Activated CD4-positive, alpha-beta T cell treated with anti-CD3 and anti-CD28 coated beads, Interleukin-2, amount 50 U/mL, for 4 hours (primary cell): ENCODE measurements at places on chromosomes 13 and 19.

DNA sequence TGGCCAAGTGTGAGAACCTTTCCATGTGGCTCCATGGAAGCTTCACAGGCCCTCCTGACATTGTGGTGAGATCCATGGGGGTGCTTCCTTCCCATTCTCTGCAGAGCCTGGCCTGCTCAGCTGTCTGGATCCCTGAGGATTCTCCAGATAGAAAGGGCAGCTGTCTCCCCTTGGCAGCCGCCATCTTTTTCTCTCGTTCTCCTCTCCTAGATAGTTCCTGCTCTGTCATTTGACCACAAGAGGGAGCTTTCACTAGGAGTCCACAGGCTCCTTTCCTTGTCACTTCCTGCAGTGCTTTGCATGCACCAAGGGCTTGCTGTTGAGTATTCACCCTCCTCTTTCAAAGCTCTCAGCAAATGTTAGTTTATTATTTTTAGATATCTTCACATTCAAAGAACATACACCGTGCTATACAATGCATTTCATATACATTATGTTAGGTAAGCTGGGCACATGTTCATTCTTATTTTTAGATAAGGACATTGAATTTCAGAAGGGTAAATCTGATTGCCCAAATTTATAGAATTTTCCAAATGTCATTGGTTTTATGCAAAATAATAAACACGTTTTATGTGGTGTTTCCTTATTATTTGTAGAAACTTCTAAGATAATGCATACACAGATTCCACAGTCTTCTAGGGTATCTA, 133.2 kb downstream of the FRY start:
- DNase-seq: no peak

- no peak for DNase-seq
These were observed 57.6 kb downstream of the RCBTB2 start for GRCh38 chr13:48475230-48475629.

DNA sequence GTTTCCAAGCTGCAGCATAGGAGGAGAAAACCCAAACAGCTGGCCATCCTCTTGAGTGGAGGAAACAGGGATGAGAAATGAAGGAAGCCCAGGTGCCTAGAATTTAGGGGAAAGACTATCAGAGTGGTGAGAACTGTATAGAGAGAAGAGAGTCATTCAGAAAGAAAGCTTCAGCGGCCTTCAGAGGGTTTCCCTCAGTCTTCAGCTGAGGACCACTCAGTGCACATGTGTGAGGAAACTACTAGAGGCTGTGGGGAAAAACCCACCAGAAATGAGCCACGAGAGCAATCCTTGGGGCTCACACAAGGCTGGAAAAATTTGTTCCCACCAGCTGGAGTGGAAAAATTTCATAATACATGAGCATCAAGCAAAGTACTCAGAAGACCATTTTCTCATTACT, 35.2 kb upstream of the CPB2 start:
- no peak for DNase-seq

DNA sequence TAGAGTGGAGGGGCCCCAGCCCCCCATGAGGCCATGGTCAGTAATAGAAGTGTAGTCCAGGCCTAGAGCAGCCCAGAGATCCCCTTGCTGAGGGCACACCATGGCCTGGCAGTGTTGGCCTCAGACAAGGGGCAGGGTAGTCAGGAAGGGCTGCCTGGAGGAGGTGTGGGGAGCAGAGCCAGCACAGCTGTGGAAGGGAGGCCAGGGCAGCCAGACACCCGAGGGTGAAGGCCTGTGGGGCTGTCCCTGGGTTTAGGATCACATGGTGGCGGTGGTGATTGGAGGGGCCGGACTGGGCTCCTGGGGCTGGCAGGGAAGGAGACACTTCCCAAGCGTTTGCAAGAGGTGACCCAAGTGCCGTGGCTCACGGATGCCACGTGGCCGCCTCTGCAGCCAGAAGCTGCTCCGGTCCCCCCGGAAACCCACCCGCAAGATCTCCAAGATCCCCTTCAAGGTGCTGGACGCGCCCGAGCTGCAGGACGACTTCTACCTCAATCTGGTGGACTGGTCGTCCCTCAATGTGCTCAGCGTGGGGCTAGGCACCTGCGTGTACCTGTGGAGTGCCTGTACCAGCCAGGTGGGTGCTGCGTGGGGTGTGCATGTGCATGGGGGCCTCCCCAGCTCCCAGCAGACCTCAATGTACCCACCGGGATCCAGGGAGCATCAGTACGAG, 11.6 kb upstream of the TEKTIP1 start:
- DNase-seq: no peak

DNA sequence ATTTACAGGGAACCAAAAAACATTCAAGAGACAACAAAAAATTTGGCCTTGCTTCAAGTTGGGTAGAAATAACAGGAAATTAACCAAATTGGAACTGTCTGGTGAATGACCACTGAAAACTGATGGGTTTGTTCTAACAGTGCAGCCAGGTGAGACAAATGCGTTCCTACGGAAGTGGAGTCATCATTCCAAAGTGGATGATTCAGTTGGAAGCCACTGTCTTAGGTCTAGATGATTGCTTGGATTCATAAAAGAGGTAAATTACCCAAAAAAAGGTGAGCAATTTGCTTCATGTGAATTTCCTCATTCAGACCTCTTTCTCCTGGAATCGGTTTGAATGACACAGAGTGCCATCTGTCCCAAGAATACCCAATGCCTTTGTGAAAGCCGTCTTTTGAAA, 87.1 kb upstream of the IPO5 start:
- DNase-seq: no peak

DNA sequence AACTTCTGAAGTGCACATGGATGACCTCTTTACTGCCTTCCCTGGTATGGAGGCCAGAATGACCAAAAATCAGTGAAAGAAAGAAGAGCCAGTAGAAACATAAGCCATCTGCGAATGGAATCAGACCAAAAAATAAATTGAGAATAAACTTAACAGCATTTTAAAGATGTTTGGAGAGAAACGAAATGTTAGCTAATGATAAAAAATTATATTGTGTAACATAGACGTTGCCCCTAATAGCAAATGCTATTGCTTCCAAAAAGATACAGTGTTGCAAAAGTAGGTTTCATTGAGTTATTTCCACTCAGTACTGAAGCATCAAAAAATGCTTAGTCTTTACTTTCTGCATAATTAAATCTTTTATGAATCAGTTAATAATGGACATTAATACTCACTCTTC, 371.7 kb downstream of the LIG4 start:
- no peak for DNase-seq

DNA sequence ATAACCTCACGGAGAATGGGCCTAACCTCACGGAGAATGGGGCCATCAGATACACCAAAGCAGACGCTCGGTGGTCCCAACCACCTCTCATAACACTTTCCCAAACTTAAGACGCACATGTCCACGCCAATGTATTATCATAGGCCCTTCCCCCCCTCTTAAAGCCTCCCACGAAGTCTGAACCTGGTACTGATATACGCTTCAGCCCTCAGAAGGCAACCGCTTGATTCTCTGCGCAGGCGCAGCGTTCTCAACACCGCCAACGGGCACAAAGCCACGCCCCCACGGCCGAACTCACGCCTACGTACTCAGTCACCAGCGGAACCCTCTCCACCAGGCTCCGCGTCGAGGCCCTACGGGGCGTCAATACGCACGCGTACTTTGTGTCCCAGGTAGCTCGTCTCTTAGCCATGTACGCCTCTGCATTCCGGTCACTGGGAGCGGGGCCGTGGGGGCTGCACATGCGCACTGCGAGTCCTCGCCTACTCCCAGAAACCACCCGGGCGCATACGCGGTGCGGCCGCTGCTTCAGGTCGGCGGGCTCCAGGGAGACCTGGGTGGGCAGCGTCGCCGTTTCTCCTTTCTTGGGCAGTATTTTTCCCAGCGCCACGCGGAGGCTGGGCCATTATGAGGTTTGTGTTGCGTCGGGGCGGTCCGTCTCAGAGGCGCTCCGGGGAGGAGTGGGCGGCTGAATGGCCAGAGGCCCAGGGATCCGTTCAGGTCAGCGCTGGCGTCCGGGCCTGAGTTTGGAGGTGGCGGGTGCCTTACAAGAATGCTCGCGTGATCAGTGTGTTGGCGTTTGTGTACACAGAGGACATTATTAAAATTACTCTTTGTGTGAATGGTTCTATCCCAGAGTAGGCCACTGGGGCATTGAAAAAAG, 25.3 kb downstream of the ZNF582 start:
- DNase-seq: peak; percentile 65

- peak; percentile 52 for DNase-seq
These were observed 8.4 kb downstream of the F2RL3 start for GRCh38 chr19:16897029-16897855.

GRCh38 chr13:55073000-55073399, 2044.4 kb downstream of the OLFM4 start:
- no peak for DNase-seq

- no peak for DNase-seq
These were observed 61.1 kb downstream of the ZNF431 start for GRCh38 chr19:21202865-21203494.

DNA sequence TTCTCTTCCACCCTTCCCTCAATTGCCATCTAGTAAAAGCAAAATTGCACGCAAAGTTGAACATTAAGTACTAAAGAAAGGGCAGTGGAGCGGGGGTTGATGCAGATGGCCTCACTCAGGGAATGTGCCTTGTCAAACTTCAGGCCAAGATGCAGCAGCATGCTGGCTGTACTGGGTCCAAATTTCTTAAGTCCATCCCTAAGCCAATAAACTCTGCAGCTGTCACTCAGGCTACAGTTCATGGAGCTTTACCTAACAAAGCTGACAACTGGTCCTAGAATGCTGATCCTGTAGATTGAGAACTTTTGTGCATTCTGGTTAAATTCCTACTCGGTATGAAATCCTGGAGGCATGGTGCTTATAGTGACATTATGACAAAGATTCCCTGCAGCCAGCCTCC, 88.4 kb downstream of the FOXO1 start:
- no peak for DNase-seq

GRCh38 chr13:75226092-75226491, 255.9 kb downstream of the TBC1D4 start:
- no peak for DNase-seq

- no peak for DNase-seq
These were observed 103.1 kb downstream of the TNFRSF19 start for GRCh38 chr13:23673354-23673753.

DNA sequence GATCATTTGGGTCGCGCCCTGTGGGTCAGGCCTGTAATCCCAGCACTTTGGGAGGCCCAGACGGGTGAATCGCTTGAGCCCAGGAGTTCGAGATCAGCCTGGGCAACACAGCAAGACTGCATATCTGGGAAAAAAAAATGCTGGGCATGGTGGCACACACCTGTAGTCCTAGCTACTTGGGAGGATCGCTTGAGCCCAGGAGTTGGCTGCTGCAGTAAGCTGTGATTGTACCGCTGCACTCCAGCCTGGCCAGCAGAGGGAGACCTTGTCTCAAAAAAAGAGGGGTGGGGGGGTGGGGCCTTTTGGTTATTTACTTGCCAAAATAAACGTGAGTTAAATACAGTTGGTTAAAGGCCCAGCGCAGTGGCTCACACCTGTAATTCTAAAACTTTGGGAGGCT, 9.8 kb upstream of the ZNF544 start:
- DNase-seq: no peak

DNA sequence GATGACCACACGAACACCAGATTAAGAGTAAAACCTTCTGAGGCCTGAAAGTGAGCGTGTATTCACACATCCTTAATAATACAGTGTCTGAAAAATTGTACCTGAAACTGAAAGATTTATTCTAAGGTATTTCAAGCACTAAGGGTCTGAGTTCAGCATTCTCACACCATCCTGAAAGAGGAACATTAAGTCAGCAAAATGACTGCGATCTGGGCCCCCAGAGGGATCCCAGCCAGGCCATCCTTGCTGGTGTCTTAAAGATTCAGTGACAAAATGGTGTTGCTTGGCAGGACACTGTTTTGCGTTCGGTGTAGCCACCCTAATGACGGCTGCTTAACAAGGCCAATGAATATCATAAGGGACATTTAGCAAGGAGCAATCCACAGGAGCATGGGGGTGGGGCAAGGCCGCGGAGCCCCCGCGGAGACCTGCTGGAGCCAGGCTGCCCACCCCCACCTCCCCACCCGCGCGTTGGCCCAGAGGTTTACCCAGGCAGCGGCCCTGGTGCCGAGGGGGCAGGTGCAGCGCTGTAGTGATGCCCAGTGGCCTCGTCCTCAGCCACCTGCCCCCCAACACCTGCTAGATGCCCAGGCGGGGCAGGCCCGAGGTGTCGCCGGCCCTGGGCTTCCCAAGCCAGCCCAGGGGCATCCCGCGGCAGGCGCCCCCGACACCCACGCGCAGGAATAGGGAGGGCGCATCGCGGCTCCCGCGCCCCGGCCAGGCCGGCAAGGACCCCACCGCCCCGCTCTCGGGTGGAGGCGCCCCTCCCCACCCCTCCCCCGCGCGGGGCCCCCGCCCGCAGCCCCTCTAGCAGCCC, 742 bp downstream of the NALCN start:
- DNase-seq: no peak

DNA sequence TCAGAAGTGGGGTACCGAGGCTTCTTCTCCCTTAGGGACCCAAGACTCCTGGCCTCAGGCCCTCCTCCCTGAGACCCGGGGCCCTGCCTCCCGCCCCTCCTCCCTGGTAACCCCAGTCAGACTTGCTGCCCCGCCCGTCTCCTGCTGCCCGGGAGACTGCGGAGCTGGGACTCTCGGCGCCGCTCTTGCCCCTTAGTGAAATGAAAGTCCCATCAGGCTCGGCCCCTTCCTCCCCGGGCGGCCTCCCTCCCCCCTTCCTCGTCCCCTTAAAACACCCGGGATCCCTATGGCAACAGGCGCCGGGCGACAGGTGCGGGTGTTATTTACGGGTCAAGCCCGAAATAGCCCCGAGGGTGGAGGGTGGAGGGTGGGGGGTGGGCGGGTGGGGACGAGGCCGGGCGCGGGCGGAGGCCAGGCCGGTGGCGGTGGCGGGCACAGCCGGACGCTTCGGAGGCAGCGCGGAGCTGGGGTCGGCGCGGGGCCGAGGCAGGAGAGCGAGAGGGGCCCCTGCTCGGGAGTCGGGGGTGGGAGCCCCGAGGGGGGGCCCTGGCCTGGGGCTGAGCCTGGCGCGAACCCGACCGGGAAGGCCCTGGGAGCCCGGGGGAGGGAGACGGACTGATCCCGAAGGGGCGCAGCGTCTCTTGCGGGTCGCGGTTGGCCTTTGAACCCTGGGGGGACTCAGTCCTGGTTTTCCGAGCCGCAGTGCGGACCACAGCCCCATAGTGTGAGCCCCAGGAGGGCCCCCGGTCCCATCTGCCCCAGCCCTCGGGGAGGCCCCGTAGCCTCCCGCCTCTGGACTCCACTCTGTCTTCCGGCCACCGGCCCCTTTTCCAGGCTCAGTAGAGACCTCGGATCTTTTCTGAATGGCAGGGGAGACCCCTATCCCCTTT, at the start of gene CACNG6:
Gene CACNG6 (plus strand): TSS at position 414 of the 890 bp plus-strand sequence. CDS start 1,241 bp downstream, outside the sequence.
- no peak for DNase-seq

- peak; percentile 20 for DNase-seq
These were observed 4.7 kb upstream of the MYBPC2 start for GRCh38 chr19:50427997-50428425.

DNA sequence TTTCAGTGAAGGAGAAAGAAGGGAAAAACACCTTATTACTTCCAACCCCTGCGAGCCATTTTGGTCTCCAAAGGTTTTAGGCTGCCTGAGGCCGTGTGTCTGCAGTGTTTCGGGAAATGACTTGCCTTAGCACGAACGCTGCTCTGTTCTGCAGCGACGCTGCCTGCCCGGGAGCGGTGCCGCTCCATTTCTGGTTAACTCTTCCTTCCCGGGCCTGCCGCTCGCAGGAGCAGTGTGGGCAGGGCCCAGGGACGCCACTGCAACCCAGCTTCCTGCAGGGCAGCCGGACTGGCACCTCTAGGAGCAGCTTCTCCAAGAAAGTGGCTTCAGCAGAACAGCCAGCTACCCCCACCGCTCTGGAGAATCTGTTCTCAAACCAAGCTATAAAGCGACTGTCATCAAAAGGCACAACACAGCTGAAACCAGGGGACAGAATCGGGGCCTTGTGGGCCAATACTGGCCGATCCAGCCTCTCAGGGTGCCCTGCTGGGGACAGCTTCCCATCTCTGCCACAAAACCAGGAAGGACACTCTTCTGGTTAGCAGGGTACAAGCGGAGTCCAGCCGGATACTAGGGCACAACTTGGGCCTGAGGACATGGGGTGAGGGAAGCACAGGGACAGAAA, 72.2 kb downstream of the KCTD15 start:
- no peak for DNase-seq
